ENCODE measurements at places on chromosomes 3 and 15.

DNA sequence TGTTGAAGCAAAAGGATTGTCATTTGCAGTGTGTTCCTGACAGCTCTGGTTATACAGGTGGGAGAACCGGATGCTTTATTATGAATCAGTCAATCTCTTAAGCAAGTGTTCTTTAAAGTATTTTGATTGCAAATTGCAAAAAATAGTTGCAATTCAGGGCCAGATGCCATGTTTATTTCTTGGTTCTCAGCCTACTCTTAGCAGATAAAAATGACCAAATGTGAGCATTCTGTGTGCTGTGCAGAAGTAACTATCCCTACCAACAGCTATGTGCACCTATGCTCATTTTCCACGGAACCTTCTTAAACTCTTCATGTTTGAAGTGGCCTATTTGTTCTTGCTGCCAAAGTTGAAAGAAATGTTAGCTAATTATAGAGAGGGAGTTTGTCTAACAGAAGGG is 262.3 kb upstream of the RASGRP1 start:
- DNase-seq = no peak

GRCh38 chr3:96779810-96780209 is 34.6 kb upstream of the EPHA6 start:
- DNase-seq = no peak

DNA sequence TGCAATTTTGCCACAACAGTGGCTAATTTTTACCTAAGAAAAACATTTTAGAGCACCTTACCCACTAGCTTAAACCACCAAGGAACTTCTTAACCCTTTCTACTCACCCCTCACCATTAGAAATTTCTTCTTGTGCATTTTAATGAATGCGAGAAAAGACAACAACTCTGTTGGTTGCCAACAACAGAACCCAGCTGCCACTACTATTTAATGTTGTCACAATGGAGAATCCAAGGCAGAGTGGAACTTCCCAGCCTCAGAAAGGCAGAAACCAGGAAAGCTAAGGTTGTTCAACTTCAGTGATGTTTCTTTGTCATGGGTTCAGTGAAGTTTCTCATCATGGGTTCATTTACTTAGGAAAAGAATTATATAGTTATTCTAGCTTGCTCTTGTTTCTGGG is 325.2 kb upstream of the ARL6 start:
- DNase-seq = no peak

DNA sequence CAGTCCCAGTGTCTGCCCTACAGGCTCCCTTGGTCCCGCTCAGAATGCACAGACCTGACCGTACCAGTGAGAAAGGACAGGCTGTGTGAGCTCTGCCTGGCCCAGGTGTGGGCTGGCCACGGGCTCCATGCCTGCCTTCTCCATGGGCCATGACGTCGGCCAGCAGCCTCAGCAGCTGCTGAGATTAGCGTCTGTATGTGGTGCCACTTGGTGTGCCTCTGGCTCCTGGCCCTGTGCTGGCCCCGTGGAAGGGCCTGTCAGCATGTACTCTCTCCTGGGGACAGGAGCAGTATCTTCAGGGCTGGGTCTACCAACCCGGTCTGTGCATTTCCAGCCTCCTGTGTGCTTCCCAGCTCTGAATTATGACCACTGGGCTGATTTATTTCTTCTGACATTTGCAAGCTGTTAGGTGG is 25.7 kb downstream of the KLF13 start:
- no peak for DNase-seq

DNA sequence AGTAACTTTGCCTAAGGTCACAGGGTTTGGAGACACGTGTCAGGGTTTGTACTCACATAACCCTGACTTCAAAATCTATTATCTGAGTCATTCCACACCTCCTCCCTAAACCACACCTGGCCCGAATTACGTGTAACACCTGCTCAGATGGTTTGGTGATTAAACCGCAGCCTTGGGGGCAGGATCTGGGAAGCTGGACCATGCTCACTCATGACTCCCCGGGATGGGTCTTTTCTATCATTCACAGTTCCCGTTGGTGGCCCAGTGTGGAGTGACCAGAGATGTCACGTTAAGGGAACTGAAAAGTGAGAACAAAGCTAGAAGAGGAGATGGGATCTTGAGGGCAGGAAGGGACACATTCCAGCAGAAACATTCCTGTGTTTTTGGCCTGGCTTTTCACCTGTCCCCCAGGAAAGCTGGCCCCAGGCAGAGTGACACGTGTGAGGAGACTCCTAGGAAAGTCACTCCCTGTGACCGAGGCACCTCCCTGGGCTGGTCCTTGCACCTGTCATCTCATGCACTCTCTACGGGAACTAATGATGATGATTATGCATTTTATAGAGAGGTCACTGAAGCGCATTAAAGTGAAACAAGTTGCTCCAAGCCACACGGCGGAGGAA is 75.4 kb upstream of the POMGNT2 start:
- DNase-seq = peak; percentile 32

DNA sequence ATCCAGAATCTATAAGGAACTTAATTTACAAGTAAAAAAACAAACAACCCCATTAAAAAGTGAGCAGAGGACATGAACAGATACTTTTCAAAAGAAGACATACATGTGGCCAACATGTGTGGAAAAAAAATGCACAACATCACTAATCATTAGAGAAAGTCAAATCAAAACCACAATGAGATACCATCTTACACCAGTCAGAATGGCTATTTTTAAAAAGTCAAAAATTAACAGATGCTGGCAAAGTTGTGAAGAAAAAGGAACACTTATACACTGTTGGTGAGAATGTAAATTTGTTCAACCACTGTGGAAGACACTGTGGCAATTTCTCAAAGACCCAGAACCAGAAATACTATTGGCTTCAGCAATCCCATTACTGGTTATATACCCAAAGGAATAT is 830.0 kb upstream of the ALCAM start:
- no peak for DNase-seq

- no peak for DNase-seq
Observed at GRCh38 chr15:47839233-47839825, 122.0 kb downstream of the SEMA6D start.

DNA sequence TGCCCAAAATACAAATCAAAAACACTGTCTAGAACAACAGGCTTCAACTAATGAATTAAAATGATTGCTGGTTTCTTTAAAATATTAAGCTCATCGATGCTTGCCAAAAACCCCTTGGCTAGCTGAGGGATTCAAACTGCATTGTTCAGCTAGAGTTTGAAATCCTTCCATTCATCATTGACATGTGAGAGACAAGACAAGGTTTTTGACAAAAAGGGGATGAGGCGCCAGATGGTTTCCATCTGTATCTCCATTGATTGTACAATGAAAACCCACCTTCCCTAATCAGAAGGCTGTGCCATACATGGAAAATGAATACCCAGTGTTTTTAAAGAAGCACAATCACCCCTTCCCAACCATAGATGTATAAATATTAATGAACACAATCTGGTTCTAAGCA is 67.8 kb downstream of the THRB start:
- no peak for DNase-seq

DNA sequence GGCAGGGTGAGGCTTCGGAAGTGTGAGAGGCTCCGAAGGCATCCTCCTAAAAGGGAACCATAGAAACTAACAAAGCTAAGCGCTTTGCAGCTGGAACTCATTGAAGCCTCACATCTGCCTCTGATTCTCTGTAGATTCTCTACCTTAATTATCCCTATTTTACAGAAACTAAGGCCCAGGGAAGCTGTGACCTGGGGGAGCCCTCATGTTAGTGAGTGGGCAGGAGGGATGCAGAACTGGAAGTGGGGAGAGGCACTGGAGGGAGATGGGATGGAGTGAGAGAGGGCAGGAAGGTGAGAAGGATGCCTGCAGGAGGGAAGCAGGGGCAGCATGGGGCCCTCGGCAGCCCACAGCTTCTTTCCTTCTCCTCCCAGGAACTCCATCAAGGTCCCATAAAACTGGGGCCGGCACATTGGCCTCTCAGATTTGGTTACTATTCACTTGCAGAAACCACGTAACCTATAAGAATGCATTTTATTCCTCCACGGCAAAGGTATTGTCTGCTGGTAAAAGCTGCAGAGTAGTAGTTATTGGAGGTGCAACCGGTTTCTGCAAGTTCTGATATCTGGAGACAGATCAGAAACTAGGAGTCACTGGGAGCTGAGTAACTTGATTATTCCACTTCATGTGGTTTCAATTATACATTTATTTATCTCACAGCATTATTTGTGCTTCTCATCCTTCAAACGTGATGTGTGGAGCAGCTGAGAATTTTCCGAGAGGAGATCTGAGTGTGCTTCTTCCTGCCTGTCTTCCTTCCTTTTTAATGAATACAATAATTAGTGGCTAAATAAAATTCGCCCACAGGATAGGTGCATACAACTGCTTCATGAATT is 24.0 kb upstream of the CHCHD6 start:
- no peak for DNase-seq

DNA sequence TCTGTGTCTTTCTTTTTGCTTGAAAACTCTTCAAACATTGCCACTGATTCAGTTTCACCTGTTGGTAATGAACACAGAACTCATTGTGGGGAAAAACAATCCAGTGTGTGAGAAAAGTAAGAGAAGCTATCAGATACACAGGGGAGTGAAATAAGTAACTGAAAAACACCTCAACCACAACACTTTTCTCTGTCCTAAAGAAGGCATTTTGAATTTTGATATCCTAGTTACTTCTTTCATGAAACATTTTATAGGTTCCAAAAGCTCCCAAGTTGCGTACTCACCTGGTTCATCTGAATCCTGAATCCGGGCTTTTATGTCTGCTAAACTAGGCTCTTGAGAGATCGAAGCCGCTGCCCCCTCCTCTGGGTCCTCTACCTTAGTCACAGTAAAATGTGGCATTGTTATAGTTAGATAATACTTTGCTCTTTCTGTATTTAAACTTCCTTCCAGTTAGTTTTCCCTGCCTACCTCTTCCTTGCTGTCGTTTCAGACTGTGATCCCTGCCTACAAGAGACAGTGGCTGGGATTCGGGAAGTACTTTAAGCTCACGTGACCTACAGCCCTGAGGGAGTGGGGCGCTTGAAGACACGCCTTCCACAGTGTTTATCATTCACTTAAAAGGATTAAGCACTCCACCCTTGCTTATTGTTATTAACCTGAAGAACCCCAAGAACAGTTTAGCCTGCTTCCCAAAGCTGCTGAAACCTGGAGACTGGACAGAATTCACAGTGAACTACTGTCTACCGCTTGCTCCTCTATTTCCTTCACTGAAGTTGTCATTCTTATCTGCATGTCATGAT is 19.1 kb downstream of the SLC12A6 start:
- no peak for DNase-seq

DNA sequence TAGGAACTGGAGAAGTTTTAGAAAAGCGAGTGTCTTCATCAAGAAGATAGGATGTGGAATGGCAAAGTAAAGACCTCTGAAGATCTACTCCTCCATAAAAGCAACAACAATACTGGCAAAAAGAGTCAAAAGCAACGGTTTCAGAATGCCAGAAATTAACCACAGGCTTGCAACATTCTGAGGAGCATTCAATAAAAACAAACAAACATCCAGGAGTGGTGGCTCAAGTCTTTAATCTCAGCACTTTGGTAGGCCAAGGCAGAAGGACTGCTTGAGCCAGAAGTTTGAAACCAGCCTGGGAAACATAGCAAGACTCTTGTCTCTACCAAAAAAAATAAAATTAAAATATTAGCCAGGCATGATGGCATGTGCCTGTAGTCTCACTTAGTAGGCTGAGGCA is 143.2 kb upstream of the HACD2 start:
- DNase-seq = no peak

- DNase-seq = no peak
Observed at GRCh38 chr15:94596707-94597106, 365.3 kb downstream of the MCTP2 start.

DNA sequence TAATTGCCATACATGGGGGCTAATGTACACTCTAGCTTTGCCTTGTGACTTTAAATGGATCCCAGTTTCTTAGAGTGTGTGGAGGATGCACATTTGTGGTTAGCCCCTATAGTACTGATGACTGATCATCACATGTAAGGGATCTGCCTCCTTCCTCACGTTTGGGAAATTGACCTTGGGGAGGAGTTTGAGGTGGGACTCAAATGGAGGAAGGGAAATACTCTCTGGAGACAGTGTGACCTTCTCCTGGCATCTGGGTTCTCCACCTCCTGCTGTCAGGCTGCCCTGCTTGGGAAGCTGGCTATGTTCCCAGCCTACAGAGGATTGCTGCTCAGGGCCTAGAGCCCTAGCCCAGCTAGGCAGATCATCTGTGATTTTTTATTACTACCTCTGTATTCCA is 48.7 kb downstream of the PPM1L start:
- DNase-seq = no peak

- no peak for DNase-seq
Observed at GRCh38 chr3:52889901-52890300, 7.4 kb downstream of the STIMATE start.

DNA sequence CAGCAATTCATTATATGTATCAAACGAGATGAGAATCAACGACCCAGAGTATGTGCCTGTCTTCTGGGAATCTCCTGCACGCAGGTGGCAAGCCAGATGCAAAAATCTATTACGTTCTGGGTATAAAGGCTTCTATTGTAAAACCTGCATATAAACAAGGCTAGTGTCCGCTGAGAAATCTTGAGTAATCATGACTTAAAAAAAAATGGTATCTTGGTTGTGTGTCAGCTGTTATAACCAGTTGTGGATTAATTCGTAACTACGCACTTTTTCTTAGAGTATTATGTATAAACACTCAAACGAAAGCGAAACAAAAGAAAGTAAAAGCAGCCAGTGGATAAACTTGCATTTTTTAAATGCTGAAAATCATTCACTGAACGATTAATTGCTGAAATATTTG is 509.1 kb downstream of the RSL24D1 start:
- DNase-seq = no peak

- no peak for DNase-seq
Observed at GRCh38 chr15:64547275-64547674, 86.9 kb downstream of the ZNF609 start.

DNA sequence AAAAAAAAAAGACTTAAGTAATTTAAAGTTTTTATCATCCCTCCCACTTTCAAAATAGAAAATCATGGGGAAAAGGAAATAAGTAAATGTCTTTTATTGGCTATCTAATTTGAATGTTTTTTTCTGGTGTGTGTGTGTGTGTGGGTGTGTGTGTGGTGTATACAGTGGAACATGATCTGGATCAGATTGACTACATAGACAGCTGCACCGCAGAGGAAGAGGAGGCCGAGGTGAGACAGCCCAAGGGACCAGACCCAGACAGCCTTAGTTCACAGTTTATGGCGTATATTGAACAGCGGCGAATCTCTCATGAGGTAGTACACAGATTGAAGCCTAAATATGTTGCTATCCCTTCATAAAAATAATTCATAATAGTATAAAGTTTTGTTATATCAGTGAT is 44.5 kb downstream of the LRCH3 start:
- DNase-seq = no peak

DNA sequence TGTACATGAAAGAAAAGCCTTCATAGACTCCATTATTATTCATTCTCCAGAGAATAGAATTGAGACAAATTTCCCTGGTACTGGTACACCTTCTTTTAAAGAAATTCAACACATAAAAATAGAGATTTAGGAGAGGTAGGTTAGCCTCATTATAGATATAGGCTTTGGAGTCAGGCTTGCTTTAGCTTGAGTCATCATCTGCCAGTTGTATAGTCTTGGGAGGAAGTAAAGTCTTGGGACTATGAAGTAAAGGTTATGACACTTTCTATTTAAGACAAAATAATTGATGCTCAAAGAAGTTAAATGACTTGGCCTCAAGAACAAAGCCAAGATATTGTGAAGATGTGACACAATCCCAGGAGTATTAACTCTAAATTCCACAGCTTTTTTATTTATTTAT is 4.3 kb downstream of the HRG start:
- DNase-seq = no peak

All from activated T-helper 2 cell treated with anti-CD3 and anti-CD28 coated beads, Interferon-gamma antibody, Interleukin-2, Interleukin-4, amounts not matched to agents 10 μg/mL and 5 μg/mL and 100 μg/mL, durations not matched to agents 14 hours and 24 hours and 36 hours (primary cell).